WTC11 (cell line): ENCODE measurements at places on chromosomes 6 and 20. TPM values are rescaled to one million over a fixed set of nuclear protein-coding genes. Genes with fewer than 3 reads are reported as not detected.

DNA sequence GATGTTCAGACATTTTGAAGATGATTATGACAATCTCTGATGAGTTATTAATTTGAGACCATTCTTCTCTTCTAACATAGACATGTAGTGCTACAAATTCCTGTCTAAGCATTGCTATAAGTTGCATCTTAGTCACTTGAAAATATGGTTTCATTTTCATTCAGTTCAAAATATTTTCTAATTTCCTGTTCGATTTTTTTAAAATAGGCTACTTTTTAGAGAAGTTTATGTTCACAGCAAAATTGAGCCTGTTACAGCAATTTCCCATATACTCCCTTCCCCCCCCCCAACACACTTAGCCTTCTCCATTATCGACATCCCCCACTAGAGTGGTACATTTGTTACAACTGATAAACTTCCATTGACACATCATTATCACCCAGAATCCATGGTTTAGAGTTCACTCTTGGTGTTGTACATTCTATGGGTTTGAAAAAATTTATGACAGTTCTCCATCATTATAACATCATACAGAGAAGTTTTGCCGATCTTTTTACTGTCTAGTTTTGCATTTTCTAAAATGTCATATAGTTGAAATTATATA is 31.2 kb downstream of the PLAGL1 start:
- H3K4me1 ChIP-seq, result peaks cover 40% of the 10 kb centered on the region
- H3K4me3 ChIP-seq, result no peak overlapping the region
- H3K27ac ChIP-seq, result no peak overlapping the region
- DNase-seq, result no peak
- H3K27me3 ChIP-seq, result peaks cover 75% of the 10 kb centered on the region

DNA sequence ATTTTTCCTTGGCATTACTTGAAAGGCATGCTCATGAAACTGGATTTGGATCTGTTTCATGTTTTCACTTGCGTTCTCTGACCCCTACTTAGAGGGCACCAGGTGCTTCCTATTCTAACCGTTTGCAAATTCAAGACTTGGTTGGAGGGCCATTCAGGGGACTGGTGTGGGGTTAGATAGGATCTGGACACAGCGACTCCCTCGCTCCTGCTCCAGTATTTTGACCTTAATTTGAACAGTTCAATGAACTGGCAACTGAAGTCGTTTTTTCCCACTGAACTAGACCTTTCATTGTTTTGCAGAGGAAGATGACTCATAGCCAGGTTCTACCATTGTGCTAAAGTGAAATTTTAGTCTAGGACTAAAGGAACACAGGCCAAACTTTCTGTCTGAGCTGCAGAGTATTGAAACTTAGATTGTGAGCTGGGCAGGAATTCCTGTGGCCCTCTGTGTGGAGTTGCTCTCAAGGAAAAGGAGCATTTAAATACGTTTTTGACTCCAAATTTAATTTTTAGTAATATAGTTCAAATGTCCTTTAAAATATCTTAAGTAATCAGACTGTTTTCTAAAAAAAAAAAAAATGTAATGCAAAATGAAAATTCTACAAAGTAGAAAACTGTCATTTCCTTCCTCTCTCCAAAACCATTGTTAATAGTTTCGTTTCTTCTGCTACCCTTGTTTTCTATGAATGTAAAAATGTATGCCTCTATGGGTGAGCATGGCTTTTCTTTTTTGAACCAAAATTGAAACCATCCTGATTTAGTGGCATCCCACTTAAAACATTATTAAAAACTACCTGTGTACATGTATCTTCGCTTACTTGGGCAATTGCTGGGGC is 64.8 kb downstream of the UTRN start:
- no peak overlapping the region for H3K4me3 ChIP-seq
- peak overlapping the region; percentile 75 for H3K27ac ChIP-seq
- no peak for DNase-seq
- H3K27me3 ChIP-seq, result no peaks in the 10 kb centered on the region
- H3K4me1 ChIP-seq, result peaks cover 65% of the 10 kb centered on the region

DNA sequence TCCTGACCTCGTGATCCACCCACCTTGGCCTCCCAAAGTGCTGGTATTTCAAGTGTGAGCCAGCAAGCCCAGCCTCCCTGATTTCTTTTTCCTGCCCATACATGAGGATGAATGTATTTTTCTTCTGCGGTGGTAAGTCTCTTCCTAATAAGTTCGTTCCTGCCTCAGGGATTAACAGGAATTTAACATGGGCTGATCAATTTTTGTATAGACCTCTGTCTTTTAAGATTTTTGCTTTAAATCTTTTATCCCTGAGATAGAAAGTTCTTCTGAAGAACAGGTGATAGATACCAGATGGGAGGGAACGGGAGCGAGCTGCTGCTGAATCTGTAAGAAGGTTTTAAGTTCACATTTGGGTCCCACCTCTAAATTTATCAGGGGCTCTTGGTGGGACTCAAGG is 7.0 kb upstream of the ZNFX1 start:
- DNase-seq, result no peak
- H3K4me3 ChIP-seq, result peak overlapping the region; percentile 100
- H3K36me3 ChIP-seq, result peaks cover 100% of the 10 kb centered on the region
- peaks cover 92% of the 10 kb centered on the region for H3K4me1 ChIP-seq
- H3K27ac ChIP-seq, result peak overlapping the region; percentile 88

- no peak overlapping the region for H3K4me3 ChIP-seq
- H3K27me3 ChIP-seq, result no peaks in the 10 kb centered on the region
- H3K4me1 ChIP-seq, result no peaks in the 10 kb centered on the region
Observed at GRCh38 chr6:12164508-12164770, 125.7 kb upstream of the EDN1 start.

DNA sequence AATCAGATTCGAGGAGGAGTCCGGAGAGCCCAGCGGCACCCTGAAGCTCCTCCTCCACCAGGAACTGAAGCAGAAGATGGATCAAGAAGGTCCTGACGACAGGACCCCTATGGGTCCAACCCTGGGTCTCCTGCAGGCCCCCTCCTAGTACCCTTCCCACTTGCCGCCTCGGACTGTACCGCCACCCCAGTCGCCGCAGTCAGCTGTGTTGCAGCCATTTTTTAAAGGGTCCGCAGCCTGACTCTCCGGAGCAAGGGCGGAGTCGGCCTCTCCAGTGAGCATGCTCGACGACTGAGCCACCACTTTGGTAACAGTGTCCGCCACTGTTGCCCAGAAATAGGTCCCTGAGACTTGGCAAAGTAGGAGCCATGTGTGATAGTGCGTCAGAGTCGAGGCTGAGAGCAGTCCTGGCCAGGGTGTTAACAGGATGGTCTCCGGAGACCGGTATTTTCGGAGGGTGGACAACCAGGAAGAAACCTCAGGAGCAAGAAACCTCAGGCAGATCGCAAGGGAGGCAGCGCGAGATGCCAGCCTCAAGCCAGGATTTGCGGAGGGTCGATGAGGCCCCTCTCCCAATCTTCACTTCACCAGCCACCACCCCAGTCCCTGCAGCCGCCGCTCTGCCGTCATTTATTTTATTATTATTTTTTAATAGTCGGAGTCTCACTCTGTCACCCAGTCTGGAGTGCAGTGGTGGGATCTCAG is 294.6 kb upstream of the ZNF337 start:
- no peak for DNase-seq
- H3K27ac ChIP-seq, result no peak overlapping the region
- H3K4me1 ChIP-seq, result peaks cover 6% of the 10 kb centered on the region; the same call in 1 of the 2 replicates
- H3K36me3 ChIP-seq, result no peaks in the 10 kb centered on the region
- peaks cover 27% of the 10 kb centered on the region for H3K27me3 ChIP-seq
- no peak overlapping the region for H3K4me3 ChIP-seq

- no peak overlapping the region for H3K27ac ChIP-seq
- no peaks in the 10 kb centered on the region for H3K36me3 ChIP-seq
- no peak for DNase-seq
Observed at GRCh38 chr6:96075826-96076225, 60.1 kb downstream of the FUT9 start.

GRCh38 chr6:111862741-111863140 is 10.5 kb downstream of the FYN start:
- peaks cover 76% of the 10 kb centered on the region for H3K4me1 ChIP-seq
- DNase-seq, result no peak
- H3K27me3 ChIP-seq, result no peaks in the 10 kb centered on the region
- peak overlapping the region; percentile 72 for H3K27ac ChIP-seq
- H3K36me3 ChIP-seq, result no peaks in the 10 kb centered on the region

DNA sequence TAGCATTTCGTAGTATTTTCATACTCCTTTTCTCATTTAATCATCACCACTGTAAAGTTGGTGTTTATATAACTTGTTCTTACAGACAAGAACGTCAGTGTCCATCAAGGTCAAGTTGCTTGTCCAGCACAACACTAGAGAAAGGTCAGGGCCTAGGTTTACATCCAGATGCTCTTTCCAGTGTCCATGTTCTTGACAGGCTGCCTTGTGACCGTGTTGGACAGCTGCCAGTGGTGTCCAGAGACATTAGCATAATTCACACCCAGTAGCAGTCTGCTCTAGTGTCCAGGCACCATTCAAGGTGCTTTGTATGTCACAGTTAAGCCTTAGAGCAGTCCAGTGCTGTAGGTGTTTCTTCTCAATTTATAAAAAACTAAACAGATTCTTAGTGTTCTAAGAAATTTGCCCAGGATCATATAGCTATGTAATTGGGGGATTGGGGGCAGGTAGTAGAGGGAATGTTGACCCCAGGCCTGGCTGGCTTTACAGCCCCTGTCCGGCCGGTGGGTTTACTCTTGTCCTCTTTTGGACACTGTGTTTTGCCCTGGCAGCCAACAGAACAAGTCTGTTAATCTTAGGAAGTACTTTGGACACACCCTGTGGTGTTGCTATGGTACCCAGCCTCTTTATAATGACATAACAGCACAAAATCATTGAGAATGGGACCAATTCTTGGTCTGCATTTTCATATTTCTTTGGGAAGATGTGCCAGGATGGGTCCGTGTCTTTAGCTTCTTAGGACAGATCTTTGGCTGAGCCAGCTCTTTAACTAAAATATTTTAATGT is 8.0 kb downstream of the STK35 start:
- no peaks in the 10 kb centered on the region for H3K27me3 ChIP-seq
- H3K27ac ChIP-seq, result no peak overlapping the region
- no peak for DNase-seq
- H3K4me1 ChIP-seq, result peaks cover 20% of the 10 kb centered on the region
- no peak overlapping the region for H3K4me3 ChIP-seq

DNA sequence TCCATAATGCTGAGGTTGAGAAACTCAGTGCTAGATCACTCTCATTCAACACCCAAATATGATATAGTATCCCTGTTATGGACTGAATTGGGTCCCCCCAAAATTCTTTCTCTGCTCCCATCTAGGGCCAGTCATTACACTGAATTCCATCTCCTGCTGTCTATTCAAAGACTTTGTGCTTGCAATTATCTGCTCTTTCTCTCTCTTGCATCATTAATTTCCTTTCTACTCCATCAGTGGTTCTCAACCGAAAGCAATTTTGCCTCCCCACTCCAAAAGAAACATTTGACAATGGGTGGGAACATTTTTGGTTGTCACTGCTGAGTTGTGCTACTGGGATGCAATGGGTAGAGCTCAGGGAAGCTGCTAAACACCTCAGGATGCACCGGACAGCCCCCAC is 271.5 kb upstream of the CDYL start:
- peaks cover 55% of the 10 kb centered on the region for H3K4me1 ChIP-seq
- peaks cover 22% of the 10 kb centered on the region for H3K36me3 ChIP-seq
- no peak overlapping the region for H3K27ac ChIP-seq

DNA sequence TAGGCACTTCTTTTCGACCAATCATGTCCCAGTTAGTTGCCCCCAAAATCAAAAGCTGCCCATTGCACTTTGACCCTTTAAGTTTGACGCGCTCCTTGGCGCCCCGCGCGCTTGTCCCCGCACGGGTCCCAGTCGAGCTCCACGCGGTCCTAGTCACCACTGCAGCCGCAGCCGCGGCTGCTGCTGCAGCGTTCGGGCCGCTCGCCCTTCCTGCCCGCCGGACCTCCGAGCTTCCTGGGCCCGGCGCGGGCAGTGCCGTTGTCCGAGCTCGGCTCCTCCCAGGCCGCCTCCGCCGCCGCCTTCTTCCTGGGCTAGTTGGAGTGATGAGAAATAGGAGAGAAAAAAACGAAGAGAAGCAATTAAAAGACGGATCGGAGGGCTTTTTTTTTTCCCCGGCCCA is 185.7 kb upstream of the COL21A1 start:
- H3K27me3 ChIP-seq, result peaks cover 3% of the 10 kb centered on the region; the same call in 1 of the 2 replicates
- no peaks in the 10 kb centered on the region for H3K36me3 ChIP-seq
- H3K4me3 ChIP-seq, result no peak overlapping the region
- H3K4me1 ChIP-seq, result no peaks in the 10 kb centered on the region

DNA sequence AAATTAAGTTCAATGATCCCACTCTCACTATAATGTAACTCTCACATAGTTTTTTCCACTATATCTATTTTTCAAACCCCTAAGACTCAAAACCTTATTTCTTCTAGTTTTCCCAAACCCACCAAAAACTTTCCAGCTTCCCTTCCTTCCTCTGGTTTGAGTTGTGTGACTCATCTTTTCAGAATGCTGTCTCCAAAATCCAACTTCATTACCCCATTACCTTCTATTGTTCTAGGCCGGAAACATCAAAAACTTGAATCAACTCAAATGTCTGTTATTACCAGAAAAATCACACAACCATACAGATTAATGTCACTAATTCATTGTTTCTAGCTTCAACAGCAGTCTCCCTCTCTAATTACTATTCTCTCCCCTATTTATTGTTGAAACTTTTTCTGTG is 1090.3 kb downstream of the HACE1 start:
- H3K36me3 ChIP-seq, result no peaks in the 10 kb centered on the region
- DNase-seq, result no peak
- no peaks in the 10 kb centered on the region for H3K27me3 ChIP-seq
- H3K4me3 ChIP-seq, result no peak overlapping the region
- H3K4me1 ChIP-seq, result peaks cover 7% of the 10 kb centered on the region

DNA sequence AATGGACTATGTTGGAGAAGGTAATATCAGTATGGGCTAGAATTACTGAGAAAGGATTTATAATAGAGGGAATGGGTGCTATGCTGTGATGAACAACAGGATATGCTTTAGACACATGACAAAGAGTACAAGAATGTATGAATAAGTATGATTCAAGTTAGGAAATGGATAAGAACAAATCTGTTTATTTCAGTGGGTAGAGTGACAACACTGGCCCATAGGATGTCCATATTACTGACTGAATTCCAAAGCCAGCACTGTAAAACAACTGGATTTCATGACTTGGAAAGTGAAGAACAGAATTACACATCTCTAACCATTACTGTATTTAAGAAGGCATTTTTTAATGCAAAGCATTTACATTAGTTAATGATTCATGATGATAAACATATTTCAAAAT is 35.9 kb downstream of the EPM2A start:
- H3K4me1 ChIP-seq, result no peaks in the 10 kb centered on the region
- H3K27me3 ChIP-seq, result no peaks in the 10 kb centered on the region
- H3K4me3 ChIP-seq, result no peak overlapping the region
- H3K36me3 ChIP-seq, result peaks cover 20% of the 10 kb centered on the region
- DNase-seq, result no peak
- H3K27ac ChIP-seq, result no peak overlapping the region

GRCh38 chr6:4797587-4797986 is 21.4 kb downstream of the CDYL start:
- H3K27ac ChIP-seq, result peak overlapping the region; percentile 3; the same call in 1 of the 2 replicates
- DNase-seq, result no peak
- no peaks in the 10 kb centered on the region for H3K27me3 ChIP-seq
- peaks cover 28% of the 10 kb centered on the region for H3K4me1 ChIP-seq
- H3K4me3 ChIP-seq, result no peak overlapping the region

- peaks cover 54% of the 10 kb centered on the region for H3K4me1 ChIP-seq
- DNase-seq, result no peak
- H3K36me3 ChIP-seq, result peaks cover 12% of the 10 kb centered on the region
- no peaks in the 10 kb centered on the region for H3K27me3 ChIP-seq
Observed at GRCh38 chr20:54514028-54514607, 38.7 kb downstream of the DOK5 start.

Gene PBOV1
- total RNA-seq, result not detected in 3 replicates

Gene CCM2L
- total RNA-seq, result 7.8 to 10.9 TPM (median 9.1 TPM) in 3 replicates

Gene ERGIC3
- total RNA-seq, result 168 to 181 TPM (median 179 TPM) in 3 replicates

Gene OR14J1
- total RNA-seq, result not detected in 3 replicates
